ENCODE measurements at places on chromosomes 11 and 22.

- DNase-seq, result peak; percentile 39
These were observed 106.8 kb downstream of the RBFOX2 start for GRCh38 chr22:35921777-35922176.

DNA sequence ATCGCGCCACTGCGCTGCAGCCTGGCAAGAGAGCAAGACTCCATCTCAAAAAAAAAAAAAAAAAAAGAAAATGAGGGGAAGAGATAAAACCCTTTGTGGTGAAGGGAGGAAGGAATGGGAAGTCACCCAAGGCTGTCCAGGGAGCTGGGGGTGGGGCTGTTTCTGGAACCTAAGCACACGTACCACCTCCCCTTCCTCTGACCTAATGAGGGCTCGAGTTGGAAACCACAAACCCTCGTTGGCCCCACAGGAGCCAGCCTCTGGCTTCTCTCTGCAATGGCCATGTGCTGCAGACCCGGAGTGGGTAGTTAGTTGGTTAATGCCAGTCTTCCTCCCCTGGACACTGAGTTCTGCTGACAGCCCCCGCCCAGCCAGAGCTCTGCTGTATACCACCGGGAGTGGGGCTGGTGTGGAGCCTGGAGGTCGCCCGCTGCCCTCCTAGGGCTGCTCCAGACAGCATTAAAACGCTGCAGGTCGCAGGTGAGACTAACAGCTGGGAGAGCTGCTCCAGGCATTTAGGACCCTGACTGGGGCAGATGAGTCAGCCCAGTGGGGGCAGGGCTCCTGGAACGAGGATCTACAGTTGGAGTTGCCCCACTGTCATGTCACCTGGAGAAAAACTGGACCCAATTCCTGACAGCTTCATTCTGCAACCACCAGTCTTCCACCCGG, at the start of gene LGALS12:
Gene LGALS12 (plus strand): TSS at position 228 of the 672 bp plus-strand sequence. CDS start 375 bp downstream, at position 603.
- no peak for DNase-seq

- no peak for DNase-seq
These were observed 27.2 kb upstream of the TTC28 start for GRCh38 chr22:28706845-28707244.

- no peak for DNase-seq
These were observed 31.7 kb upstream of the MSANTD2 start for GRCh38 chr11:124831897-124832296.

DNA sequence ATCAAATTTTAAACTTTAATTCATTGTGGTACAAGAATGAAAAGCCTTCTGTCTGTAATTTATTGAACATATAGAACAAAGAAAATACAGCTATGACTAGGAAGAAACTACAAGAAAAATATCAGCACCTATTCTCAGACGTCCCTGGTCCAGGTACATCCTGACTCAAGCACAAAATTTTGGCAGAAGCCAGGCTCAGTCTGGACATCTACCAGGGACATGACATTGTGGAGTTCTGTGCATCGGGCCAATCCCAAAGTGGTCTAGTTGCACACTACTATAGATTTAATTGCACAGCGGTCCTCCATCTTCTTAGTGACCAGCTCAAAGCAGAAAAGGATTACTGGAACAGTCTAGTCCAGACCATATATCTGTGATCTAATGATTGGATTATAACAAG, 15.7 kb upstream of the CD59 start:
- DNase-seq, result no peak

DNA sequence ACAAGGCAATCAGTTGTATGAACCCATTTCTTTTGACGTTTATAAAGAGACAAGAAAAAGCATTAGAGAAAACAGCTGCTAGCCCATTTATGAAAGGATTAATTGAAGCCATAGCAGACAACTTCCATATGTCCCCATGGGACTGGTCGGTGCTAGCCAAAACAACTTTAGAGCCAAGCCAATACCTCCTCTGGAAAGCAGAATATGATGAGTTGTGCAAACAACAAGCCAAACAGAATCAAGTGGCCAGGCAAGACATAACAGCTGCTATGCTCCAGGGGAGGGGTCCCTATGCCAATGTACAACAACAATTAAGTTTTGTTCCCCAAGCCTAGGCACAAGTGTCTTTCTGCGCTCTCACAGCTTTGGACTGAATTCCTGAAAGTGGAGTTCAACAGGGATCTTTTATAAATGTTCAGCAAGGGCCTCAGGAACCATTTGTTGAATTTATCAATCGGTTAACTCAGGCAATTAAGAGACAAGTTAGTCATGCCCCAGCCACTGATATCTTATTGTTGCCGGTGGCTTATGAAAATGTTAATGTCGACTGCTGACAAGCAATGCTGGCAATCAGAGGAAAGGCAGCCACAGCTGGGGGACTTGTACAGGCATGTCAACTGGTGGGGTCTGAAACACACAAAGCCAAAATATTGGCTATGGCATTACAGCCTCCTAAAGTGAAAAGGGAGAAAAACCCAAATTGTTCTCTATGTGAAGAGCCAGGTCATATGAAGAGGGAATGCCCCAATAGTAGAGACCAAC, 1593.1 kb upstream of the TENM4 start:
- no peak for DNase-seq

DNA sequence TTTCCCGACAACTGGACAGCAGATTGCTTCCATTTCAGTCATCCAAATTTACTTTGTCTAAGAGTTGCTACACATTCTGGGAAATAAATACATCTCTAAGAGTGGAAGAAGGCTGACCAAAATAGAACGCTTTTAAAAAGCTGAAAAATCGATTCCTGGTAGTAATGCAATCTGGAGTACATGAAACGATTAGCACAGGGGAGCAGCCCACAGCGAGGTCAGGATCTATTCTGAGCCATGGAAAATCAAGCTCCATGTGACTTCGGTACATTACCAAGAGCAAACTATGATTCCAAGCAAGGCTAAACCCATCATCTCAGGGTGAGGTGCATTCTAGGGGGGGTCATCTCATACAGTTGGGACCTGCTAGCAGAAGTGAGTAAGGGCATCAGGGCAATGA, 249.3 kb downstream of the BLID start:
- DNase-seq, result no peak

Measured in CD4-positive, alpha-beta T cell treated with Interleukin-21 for 1 hour (primary cell).